ENCODE measurements at places on chromosomes 4 and X.

GRCh38 chr4:2062168-2062807 is 3.2 kb downstream of the NAT8L start:
- no peak for DNase-seq

DNA sequence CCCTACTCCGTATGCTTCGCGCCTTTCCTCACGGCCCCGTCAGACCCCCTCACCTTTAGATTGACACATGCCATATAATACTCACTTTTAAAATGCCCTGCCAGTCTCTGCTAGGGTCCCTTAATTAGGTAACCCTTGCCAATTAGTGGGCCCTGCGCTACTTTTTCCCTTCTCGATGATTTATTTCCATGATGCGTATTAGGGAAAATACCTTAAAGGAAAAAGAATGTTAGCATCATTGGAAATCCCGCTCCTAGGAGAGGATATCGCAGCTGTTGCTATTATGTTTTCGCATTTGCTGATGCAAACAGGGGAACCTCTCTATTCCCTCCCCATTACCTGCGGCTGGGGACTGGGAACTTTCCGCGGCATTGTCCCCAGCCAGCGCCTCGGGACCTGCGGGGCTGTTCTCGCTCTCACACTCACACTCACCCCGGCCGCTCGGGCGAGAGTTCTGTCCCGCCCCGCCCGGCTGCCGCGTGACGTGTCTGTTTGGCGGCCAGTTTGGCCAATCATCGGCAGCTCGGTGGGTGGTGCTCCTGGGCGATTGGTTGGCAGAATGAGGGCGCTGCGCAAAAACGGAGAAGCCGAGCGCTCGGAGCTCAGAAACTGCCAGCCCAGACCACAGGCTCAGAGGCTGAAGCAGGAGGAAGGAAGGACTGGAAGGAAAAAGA is at the start of gene PCDH10:
Gene PCDH10 (plus strand): TSS at position 605 of the 674 bp plus-strand sequence. CDS start 847 bp downstream, outside the sequence.
- DNase-seq = no peak

GRCh38 chrX:135981668-135982067 is 3.6 kb upstream of the SLC9A6 start:
- no peak for DNase-seq

GRCh38 chr4:37988670-37989069 is 28.5 kb downstream of the PTTG2 start:
- DNase-seq = no peak

All from CD4-positive, alpha-beta T cell treated with Interleukin-6 for 4 hours (primary cell).